ENCODE measurements at places on chromosomes 2 and 18.

DNA sequence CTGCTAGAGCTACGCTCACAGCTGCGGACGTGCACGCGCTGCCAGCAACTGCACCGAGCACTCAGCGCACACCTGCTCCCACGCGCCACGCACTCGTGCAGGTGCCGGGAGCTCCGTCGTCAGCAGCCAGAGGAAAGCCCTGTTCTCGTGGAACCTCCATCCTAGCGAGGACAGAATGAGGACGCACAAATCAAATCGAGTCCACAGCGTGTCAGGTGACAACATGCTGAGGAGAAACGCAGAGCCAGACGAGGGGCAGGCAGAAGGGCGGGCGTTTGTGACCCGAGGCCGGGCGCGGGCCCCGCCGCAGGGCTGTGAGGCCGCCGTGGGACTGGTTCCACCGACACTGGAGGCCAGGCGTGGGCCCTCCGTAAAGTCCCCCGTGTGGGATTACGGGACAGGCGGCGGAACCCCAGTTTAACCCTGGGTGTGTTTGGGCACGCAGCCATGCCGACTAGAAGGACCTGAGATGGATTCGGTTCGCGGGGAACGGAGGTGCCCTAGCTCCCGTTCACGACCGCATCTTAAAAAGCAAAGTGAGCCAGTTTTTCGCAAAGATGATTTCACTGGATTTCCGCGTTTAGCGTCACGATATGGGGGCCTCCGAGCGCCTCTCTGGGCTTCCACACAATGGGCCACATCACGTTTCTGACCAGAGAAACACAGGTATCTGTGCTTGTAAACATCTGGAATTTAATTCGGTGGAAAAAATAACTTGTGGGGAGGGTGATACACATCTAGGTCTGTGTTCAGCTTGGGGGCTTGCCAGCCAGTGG lies 26.9 kb upstream of the ALKAL2 start:
- no peak for DNase-seq

- DNase-seq: no peak
Observed at GRCh38 chr2:226308323-226308680, 491.3 kb downstream of the IRS1 start.

GRCh38 chr2:12070153-12070552 lies 323.7 kb downstream of the LPIN1 start:
- DNase-seq: no peak

- DNase-seq: no peak
Observed at GRCh38 chr18:6553234-6553900, 138.7 kb upstream of the L3MBTL4 start.

DNA sequence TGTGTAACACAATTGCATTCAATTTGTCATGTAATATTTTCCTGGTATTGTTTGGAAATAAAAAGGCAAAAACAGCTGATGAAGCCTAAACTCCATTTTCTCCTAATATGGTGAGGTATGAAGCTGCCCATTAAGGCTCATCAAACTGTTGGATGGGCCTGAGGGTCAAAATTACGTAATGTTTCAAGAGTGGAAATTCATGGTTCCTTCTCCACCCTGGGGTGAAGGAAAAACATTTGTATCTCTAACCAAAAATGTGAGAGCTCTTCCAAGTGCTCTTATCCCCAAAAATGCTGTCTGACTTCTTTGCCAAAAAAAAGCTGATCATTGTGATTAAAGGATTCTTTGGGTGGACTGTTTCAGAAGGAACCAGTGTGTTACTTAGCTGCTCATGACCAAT lies 91.8 kb downstream of the ARHGAP28 start:
- DNase-seq: no peak

DNA sequence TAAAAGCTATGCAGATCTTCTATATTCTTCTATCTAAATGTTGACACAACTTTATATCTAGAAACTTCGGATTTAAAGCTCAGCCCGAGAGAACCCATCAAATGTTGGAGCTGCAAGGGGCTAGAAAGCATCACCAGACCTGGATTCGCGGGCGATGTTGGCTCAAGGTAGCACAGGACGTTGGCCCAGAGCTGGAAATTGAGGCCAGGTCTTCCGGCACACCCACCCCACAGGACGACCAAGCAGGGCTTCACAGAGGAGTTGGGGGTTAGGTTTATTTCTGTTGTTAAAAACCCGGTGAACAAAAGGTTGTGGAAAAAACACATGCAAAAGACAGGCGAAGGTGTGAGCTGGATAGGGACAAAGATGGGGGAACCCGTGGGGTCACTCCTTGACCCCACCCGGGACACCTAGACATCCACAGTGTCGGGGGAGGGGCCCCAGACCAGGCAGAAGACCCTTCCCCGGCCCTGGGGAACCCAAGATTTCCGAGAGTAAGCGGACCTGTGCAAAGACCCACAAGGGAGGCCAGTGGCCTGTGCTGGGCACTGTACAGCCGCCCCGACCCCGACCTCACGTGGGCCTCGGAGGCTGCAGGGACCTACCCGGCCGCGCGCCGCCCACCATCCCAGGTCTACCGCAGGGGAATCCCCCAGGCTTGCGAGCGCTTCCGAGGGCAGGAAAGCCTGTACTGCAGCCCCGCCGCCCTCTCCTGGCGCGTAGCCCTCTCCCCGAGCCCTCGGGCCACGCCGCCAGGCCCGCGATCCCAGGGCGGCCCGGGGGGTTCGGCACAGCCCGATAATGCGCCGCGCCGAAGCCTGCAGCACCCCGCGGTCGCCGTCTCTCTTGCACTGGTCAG lies 1.8 kb upstream of the AGBL5 start:
- DNase-seq: no peak

DNA sequence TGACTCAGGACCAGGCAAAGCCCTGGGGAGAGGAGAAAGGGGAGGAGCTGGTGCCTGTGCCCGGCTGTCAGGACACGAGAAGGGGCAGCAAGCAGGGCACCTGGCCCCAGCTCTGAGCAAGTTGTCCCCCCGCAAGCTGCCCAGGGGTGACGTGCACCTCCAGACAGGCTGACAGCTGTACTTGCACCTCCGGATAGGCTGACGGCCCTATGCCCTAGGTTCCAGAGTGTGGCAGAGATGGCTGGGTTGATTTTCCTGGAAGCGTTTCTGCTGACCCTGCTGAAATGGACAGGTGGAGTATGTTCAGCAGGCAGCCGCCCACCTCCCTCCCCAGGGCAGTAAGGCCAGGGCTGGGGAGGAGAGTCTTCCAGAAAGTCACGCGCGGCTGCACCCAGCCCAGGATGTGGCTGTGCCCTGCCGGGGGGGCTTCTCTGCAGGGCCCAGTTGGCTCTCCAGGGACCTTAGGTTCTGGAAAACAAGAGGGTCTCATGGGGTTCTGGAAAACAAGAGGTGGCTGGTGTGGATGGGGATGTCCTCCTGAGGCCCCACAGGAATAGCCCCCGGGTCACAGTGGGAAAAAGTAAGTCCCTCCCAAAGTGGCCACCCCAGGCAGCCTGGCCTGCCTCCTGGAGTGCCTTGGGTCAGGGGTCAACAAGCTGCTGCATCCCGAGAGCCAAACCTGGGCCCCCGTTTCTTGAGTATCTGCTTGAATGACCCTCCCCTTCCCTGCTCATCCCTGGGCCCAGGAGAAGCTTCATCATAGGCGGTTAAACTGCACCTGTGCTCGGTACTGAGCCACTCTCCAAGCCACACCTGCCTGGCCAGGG lies 71.4 kb upstream of the OTOS start:
- no peak for DNase-seq

GRCh38 chr2:236216711-236217110 lies 47.5 kb downstream of the ASB18 start:
- no peak for DNase-seq

DNA sequence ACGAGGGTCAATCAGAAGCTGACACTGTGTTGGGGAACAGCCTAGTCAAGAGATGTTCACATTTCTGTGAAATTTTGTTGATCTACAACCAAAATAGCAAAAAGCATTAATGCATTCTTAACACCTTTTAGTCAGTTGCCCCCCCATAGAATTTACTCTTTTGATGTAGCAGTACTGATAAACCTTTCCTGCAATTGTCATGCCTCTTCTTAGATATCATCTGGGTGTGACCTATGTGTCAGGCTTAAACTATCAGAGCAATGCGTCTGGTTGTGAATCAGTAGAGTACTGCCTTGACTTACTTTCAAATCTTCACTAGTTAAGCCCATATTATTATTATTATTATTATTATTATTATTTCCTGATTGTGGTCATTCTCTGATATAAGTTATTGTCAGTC lies 61.9 kb downstream of the GREB1L start:
- no peak for DNase-seq
